ENCODE measurements at places on chromosomes 11 and 22.

- peak; percentile 4 for DNase-seq
These were observed 6.3 kb upstream of the IGLL5 start for GRCh38 chr22:22881116-22882000.

DNA sequence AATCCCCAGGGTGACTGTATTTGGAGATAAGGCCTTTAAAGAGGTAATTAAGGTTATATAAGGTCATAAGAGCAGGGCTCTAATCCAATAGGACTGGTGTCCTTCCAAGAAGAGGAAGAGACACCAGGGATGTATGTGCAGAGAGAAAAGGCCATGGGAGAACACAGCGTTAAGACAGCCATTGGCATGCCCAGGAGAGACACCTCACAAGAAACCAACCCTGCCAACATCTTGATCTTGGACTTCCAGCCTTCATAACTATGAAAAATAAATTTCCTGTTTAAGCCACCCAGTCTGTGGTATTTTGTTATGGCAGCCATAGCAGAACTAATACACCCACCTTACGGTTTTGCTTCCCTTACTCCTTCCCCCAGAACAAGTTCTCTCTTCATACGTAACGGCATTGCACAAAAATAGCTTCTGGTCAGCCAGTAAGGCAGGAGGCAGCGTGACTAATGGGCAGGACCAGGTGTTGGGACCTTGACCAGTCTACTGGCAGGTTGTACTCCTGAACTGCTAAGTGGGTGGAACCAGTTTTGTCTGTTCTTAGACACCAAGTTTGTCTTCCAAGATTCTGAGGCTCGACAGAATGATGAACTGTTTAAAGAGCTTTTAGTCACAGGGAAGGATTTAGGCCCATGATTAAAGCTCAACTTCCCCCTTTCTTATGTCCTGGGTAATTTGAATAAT lies 31.9 kb upstream of the UPB1 start:
- DNase-seq: no peak

- DNase-seq: peak; percentile 89
These were observed 340.5 kb downstream of the TENM4 start for GRCh38 chr11:79100093-79100910.

GRCh38 chr11:64684357-64684756 lies 38.6 kb downstream of the NRXN2 start:
- no peak for DNase-seq

DNA sequence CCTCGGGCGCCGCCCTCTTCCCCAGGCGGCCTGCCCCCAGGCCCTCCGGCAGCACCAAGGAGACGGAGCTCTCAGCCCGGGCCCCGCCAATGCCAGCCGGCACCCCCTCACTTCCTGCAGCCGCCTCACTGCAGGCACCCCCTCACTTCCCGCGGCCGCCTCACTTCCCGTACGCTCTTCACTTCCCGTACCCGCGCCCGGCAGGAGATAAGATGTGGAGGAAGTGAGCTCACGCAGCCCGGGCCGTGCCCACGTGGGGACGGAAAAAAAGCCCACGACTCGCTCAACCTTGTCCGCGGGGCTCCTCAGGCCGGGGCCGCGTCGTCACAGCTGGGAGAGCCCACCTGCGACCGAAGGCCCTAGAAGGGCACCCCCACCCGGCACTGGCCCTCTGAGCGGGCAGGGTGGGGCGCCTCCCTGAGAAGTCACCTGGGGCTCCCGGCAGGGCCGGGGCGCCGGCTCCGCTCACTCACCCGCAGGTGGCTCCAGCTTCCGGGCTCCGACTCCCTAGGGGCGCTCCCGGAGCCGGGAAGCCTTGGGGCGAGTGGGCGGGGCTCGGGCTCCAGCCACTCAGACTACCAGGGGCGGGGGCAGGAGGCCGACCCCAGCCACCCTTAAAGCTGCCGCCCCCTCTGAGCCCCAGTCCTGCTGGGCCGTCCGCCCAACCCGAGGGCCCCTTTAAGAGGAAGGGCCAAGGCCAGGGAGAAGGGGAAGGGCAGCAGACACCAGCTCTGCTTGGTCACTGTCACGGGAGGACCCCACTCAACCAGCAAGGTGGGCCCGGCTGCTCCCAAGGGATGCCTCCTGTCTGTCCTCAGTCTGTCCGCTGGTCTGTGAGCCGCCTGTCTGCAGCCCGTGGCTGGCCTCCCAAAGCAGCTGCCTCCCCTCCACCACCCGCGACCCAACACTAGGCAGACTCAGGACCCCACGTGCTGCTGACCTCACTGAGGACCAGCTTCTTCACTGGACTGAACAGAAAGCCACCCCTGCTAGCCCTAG lies 31.4 kb downstream of the PISD start:
- DNase-seq: peak; percentile 86

GRCh38 chr11:33712436-33712835 lies 11.8 kb upstream of the C11orf91 start:
- DNase-seq: no peak

GRCh38 chr11:78202733-78203167 lies 14.0 kb downstream of the USP35 start:
- no peak for DNase-seq

GRCh38 chr22:38214302-38215056 lies 12.7 kb downstream of the MAFF start:
- DNase-seq: peak; percentile 88

- DNase-seq: no peak
These were observed 318.1 kb upstream of the B3GAT1 start for GRCh38 chr11:134730101-134730500.

- DNase-seq: no peak
These were observed 22.4 kb downstream of the TRMU start for GRCh38 chr22:46357711-46358520.

- no peak for DNase-seq
These were observed 380.1 kb downstream of the METTL15 start for GRCh38 chr11:28488336-28488735.

DNA sequence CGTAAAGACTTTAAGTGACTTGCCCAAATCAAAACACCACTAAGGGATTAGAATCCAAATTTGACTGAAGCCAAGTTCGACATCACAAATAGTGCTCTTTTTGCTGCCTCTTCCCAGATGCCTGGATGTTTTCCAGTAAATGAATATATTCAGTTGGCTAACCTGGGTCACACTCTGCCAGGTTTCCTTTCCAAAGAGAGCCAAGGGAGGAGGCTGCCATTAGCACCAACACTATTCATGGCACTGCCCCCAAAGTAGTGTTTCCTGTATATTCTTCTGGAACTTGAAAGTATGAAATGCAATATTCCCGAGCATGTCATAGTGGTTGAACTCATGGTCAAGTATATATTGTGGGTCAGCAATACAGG lies 219.3 kb upstream of the UBASH3B start:
- no peak for DNase-seq

DNA sequence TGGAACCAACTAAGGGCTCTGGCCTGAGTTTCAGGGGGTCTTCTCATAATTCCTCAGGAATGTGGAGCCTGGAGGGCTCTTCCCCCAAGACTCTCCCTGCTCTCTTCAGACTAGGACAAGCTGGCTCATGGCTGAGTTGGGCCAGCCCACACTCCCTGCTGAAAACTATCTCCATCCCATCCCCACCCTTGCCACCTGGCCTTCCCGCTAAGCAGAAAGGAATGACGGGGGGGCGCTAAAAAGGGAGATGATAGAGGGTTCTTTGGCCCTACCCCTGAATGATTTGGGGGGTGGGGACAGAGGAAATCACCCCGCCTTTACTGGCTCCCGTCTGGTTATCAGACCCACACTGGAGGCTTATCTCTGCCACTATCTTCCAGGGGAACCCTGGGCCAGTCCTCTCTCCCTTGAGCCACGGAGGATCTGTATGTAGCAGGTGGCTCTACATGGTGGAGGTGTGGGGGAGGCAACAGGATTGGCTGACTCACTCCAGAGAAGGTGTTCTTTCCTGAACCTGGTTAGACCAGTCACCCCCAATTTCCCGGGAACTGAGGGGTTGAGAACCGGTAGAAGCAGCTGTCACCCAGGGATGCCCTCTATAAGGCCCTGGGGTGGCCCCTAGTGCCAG lies 5.7 kb downstream of the SMTN start:
- no peak for DNase-seq

DNA sequence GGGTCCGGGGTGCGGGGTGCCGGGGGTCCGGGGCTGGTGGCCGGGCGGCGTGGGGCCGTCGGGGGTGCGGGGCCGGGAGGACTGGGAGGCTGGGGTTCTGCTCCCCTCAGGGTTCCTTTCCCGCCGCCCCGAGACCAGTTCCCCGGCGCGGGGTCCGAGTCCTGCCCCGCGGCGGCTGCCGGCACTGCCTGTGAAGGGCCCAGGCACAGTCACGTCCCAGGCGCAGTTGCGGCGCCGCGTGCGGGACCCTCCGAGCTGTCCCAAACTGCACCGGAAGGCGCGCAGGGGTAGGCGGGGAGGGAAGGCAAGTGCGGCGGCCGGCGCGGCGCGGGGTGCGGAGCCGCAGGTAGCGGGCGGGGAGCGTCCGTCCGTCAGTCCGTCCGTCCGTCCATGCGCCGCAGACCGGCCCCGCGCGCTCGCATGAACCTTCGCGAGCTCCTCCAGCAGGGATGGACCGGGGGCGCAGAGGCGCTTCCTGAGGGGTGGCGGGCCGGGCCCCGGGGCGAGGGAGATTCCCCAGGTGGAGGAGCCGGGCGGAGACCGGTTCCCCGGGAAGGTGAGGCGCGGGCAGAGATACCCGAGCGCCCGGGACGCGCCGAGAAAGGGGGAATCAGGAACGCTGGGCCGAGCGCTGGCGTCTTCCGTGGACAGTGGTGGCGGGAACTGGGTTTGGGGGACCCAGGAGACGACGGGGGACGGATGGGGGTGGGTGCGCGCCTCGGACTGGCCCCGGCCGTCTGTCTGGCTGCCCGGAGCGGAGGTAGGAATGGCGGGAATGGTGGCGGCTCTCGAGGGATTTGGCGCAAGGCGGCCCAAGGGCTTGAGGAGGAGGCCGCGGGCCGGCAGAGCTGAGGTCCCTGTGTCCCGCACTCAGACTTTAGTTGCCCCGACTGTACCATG lies 3.1 kb upstream of the ADORA2A start:
- no peak for DNase-seq

DNA sequence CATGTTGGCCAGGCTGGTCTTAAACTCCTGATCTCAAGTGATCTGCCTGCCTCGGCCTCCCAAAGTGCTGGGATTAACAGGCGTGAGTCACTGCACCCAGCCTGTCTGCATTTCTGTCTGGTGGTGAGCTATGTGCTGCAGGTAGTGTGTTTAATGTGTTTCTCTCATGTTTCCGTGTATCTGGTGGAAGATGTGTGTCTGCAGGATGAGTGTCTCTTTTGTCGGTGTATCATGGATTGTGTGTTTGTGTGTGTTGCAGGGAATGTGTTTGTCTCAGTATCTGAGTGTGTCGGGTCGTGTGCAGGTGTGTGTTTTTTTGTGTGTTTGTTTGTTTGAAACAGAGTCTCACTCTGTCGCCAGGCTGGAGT lies 16.1 kb downstream of the SCARF2 start:
- no peak for DNase-seq

GRCh38 chr11:100229086-100229485 lies 458.0 kb upstream of the ARHGAP42 start:
- DNase-seq: no peak

DNA sequence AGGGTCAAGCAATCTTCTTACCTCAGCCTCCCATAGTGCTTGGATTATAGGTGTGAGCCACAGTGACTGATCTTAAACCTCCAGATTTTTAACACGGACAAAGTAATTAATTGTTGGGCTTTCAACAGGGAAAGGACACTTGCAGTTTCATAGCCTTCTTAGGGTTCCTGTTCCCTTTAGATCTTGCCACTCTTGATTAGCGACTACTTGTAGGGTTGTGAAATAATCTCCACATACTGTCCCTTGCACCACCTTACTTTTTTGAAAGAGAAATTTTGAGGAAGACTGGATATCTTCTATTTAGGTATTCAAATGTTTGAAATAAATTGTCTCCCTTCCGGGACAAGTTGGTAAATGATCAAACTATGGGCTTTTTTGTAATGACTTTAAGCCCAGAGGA lies 7.6 kb downstream of the MS4A4E start:
- DNase-seq: no peak

DNA sequence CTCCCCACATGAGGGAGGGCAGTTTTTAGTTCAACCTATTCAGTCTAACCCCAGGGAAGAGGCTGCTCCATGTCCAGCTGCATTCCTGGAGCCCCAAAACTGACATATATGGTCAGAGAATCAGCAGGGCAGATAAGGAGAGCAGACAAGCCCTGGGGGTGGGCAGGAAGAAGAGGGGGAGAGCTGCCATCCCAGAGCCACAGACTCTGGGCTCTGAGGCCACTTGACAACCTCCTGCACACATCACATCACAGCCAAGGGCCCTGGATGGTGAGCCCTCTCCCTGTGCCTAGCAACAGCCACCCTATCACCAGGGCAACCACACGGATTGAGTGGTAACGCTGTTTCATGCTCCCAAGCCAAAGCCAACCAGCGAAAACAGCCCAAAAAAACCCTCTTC lies 3.1 kb downstream of the ARHGAP1 start:
- no peak for DNase-seq

DNA sequence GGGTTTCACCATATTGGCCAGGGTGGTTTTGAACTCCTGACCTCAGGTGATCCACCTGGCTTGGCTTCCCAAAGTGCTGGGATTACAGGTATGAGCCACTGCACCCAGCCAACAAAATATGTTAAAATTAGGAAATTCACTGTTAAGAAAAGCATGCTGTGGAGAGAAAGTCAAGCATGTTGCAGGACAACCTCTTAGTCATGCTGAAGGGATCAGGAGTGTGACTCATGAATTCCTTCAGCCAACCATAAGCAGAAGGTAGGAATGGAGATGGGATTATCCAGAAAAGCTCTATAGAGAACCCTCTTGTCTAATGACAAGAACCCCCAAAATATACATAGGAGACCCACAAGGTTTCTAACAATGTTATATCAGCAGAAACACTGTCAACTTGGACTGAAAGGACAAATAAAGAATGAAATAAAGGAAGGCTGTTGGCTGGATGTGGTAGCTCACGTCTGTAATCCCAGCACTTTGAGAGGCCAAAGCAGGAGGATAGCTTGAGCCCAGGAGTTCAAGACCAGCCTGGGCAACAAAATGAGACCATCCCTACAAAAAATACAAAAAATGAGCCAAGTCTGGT lies 16.0 kb downstream of the MRTFA start:
- DNase-seq: peak; percentile 51

Measured in AG20443 (cell line).